Glomerular endothelial cell (primary cell): ENCODE measurements at places on chromosomes 2 and 18.

DNA sequence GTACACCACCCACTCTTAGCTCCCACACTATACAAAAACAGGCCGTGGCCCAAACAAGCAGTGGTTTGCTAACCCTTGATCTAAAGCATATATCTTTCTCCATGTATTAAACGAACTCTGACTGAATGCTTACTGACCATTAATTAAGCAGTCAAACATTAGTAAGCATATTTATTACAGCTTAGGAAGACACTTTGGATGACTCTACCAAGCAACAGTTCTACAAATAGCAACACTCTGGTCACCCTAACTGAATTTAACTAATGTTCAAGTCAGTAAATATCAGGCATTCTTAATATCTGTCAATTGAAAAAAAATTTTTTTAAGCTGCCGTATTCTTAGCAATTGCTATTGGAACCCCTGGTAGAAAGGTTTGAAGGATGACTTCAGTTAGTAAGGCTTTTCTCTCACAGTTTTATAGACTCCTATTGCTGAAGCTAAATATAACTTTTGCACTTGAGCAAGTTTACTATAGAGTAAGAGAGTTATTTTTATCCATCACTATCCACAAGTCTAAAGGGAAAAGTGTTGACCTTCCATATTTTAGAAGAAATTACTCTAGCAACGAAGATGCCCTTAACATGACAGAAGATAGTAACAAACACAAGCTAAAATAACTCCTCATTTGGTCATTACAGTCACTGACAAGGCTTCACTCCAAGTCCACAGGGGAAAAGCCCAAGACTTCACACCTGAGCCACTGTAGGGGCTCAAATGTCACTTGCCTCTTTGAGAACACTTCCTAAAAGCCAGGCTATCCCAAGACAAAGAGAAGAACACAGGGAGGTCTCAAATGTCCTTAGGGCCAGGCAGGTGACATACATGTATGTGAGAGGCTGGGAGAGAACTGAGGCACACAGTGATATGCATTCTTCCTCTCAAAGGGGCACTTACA lies 74.4 kb downstream of the RTN4 start:
- DNase-seq = no peak

DNA sequence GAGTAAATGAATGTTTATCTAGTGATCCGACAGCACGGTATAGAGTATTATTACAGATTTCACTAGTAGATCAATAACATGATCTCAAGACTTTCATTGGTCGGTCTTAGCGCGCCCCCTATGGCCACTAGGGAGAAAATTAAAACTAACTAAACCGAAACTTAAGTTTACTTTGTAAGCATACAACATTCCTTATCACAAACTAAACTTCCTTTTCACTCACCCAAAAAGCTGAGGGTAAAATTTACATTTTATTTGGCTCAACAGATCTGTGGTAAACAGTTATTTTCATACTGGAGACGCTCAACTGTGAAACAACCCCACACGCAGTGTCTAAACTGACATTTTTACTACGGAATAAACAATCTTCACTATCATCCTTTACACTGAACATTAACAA lies 215.6 kb upstream of the MAP2 start:
- DNase-seq = no peak

DNA sequence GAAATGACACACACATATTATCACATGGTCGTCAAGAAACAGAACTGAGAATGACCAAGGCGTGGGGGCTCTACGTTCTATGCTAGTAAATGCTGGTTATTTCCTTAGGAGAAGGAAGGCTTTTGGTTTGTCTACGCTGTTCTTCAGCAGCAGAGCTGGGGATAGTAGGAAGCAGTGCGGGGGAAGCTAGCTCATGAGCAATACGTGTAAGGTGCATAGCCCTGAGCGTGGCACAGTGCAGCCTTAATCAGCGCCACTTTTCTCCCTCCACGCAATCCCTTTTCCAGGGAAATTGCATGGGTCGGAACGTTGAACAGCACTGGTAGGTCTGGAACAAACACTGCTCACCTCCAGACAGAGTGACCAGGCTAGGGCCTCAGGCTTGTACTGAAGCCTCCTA lies 199.6 kb upstream of the FBXO11 start:
- DNase-seq = no peak

- DNase-seq = no peak
Measured at GRCh38 chr18:79887181-79888000, 64.1 kb downstream of the SLC66A2 start.

GRCh38 chr18:48845174-48845573 lies 105.6 kb downstream of the SMAD7 start:
- DNase-seq = no peak

DNA sequence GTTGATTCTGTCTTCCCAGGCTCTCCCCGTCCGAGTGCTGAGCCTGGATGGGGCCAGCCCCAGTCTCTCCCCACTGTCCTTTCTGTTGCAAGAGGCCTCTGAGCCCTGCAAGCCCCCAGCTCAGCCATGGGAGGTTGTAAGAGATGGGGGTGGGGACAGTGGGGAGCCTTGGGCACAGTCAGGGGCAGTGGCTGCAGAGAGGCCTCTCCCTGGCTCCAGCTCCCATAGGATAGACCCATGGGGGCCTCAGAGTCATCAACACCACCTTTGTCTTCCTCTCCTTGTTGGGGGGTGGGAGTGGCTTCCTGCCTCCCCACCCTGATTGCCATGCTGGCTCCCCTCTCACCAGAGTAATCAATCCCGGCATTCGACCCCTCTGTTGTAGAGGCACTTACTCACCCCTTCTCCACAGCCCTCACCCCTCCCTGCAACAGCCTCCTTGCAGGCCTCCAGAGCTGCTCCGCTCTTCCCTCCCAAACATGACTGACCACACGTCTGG lies 37.5 kb upstream of the NPAS2 start:
- DNase-seq = no peak

DNA sequence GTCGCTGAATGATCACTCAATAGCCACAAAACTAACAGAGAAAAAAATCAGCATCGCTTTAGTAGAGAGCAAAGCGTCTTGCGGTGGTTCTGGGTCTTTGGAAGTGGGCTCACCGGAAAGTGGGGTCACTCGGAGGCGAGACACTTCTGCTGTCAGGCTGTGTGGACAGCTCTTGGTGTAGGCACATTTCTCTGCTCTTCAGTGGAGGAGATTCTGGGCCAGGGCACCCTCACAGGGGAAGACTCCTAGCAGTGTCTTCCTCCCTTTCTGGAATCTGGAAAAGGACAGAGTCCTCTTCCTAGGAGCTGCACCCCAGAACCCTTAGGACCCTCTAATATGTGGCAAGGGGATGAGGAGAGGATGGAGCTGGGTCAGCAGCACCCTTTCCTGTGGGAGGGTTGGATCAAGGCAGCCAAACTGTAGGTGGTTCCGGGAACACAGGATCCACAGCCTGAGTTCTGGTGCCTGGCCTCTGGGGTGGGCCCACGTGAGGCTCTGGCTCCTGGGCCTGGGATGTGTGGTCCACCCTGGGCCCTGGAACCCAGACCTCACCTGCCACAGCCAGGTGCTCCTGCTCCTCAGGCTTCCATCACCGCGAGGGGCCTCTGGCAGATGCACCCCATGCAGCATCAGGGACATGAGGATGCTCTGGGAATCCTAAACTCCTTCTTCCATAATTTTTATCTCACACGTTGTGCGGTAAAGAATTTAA lies 25.1 kb downstream of the GPR35 start:
- DNase-seq = no peak

- DNase-seq = no peak
Measured at GRCh38 chr2:187058198-187058597, 209.2 kb upstream of the ZSWIM2 start.

DNA sequence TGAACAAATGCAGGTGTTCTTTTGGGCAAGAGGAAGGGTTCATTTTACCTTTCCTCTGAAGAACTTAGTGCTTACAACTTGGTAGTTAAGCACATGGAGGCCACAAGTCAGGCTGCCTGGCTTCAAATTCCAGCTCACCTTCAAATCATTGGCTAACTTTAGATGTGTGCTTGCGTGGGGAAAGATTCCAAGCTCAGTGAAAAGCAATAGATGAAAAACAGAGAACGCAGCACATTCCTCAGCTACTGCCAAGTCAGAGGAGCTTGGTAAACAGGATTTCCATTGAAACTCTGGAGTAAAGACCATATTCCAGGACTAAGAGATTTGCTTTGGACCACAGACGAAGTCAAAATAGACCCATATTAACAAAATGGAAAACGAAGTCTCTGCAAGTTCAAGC lies 96.3 kb upstream of the ASB18 start:
- no peak for DNase-seq

DNA sequence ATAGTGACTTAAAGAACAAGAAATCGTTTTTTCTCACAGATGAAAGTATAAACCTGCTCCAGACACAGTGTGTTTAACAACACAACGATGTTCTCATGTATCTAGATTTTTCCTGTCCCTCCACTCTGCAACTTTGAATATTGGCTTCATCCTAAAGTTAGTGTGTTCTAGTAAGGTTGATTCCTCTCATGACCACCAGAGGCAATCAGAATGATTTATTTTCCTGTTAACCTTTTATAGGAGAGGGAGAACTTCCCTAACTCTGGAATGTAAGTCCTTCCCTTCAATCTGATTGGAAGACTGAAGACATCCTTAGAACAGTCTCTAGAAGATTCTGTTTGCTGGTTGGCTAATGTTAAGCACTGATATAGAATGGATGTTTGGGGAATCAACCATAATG lies 41.0 kb upstream of the TAF4B start:
- DNase-seq = no peak

DNA sequence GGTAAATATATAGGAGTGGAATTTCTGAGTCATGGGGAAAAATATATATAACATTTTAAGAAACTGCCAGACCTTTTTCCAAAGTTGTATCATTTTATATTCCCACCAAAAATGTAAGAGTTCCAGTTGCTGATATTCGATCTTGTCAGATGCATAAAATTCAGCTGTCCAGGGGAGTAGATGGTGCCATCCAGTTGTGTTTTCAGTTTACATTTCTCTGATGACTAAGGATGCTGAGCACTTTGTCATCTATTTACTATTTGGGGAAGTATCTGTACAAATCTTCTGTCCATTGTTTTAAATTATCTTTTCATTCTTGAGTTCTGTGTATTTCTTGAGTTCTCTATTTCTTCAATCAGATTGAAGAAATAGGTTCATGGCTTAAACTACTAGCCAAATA lies 126.1 kb downstream of the RTN4 start:
- no peak for DNase-seq

DNA sequence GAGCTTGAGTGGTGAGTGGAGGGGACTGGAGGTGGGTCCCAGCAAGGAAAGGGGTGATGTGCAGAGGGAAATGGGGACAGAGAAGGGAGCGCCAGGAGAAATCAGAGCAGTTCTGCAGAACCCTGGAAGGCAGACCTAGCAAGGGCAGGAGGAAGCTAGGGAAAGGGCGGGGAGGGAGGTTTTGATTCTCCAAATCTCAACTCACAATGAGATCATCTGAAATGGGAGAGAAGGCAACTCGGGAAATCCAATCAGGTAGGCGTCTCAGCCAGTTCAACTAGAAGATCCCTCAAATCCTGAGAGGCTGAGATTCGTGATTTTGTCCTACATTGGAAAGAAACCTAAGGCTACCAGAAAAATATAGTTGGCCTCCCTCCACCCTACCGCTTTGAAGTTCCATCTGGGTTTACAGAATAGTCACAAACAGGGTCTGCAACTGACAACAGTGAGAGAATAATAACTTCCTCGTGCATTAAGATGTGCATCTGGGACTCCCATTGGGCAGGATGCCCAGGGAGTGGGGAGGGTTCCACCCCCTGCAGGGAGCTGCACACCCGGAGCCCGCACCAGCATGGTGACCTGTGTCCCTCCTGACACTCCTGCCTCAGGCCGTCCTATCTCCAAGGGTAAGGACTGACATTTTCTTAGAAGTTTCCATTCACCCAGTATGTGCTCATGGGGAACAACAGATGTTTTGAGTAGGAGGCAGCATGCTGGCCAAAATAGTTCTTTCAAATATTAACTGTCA lies 113.3 kb upstream of the ODC1 start:
- no peak for DNase-seq

DNA sequence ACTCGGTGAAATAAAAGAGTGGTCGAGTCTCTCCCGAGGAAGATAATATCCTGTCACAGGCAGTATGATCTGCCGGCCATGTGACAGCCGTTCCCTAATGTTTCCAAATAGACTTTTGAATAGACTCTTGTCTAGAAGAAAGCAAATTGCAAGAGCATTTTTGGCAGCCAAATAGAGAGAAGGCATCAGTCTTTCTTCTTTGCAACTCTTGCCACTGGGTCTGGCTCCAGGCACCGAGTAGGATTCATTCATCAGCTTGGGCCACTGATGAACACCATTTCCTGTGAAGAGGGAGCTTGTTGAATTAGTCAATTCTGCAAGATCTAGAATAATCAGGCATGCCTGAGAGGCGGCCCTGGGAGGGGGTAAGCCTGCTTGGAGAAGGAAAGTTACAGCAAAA lies 165.6 kb downstream of the KLHL29 start:
- no peak for DNase-seq

GRCh38 chr2:173037245-173038120 lies 38.2 kb upstream of the MAP3K20 start:
- DNase-seq = no peak

GRCh38 chr2:230877759-230878598 lies 13.2 kb downstream of the ITM2C start:
- DNase-seq = no peak

- DNase-seq = no peak
Measured at GRCh38 chr2:149732001-149732685, 144.6 kb upstream of the MMADHC start.

- no peak for DNase-seq
Measured at GRCh38 chr2:108363024-108363907, 14.5 kb upstream of the SULT1C4 start.

- no peak for DNase-seq
Measured at GRCh38 chr2:50995610-50996009, 36.3 kb downstream of the NRXN1 start.

DNA sequence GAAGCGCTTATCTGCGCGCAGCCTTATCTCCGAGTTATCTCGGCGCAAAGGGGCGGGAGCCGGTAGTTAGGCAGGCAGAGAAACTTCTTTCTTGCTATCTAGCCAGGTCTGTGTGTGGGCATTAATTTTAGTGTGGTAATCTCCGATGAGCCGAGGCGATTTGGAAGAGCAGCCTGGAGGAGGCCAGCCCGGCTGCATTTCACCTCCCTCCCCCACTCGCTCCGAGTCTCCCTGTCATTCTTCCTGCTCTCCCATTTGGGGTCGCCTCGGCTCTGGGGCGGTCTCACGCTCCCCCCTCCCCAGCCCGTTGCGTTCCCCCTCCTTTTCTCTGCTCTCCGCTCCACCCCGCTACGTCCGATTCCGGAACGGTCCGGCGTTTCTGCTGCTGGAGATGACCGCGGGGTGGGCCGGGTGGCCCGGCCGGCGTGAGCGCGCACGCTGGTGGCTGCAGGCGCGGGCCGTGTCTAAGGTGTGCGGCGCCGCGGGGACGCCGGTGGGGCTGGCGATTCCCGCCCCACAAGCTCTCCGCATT lies 566 bp downstream of the GATA6 start:
- no peak for DNase-seq

DNA sequence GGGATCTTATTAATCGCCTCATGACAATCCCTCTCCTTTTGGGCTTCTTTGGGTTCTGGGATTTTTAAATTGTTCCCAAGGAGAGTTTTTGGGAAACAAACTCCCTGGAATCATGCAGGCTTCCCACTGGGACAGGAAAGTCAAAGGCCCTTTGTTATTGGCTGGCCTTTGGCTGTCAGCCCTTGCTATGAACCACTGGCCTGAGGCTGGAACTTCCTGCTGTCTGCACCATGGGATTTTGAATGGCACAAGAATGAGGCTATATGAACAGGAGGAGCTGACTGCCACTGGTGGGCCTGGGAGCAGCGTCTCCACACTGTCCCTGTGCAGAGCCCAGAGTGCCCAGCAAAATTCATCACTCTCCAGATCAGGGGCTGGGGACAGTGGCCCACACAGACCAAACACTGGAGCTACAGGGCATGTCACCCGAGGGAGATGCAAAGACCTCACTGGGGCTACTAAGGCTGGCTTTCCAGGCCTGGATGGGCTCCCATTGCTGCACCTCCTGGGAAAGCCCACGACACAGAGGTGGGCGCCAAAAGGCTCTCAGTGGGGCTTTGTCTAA lies 35.7 kb downstream of the STEAP3 start:
- DNase-seq = no peak
